Sciatic nerve (tissue), 2 donors: ENCODE measurements at places on chromosomes 3 and 15. TPM values are rescaled to one million over a fixed set of nuclear protein-coding genes. Genes with fewer than 3 reads are reported as not detected.

DNA sequence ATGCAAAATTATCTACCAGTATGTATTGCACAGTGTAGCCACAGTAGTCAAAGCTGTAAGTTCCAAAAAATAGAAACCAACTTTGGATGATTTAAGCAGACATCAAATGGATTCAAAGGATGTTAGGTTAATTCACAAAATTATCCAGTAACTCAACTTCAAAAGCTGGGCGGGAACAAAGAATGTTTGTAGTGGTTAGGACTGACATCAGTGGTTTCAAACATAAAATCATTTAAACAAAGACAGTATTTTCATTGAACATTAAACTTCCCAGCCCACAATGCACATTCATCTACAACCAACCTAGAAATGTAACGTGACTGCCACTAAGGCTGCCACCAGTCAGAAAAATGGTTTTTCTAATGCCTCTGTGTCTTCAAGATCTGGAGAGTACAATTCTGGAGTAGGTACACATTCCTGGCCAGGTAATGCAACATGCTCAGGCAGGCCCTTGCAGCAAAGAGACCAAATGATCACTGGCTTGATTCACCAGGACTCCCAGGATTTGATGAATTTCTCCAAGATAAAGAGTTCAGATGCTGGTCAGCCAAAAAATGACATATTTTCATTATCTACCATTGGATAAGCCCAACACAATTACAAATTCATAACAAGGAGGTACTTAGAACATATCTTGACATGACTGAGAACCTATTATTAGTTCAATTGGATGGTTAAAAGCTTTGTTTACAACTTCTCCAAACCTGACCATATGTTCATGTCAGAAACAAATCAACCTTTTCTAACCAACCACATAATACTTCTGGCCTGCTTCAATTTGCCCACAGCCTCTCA lies 189.8 kb upstream of the CNTN4 start:
- no peak for DNase-seq

DNA sequence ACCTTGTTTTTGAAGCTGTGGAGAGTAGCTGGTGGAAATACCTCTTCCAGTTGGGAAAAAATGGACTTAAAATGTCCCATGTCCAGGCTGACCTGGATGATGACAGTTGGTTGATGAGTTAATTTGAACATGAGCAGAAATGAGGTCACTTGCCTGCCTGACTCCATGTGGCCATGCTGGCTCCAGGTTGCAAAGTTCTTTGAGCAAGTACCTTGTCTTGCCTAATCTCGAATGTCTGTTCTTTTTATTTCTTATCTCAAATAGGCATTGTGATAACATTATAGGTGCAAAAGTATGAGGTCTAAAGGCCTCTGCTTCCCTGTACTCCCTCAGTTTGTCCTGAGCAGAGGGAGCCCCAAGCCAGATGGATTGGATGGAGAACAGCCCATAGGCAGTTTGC lies 9.0 kb downstream of the MAPKBP1 start:
- no peak for DNase-seq

The ADCY5 gene
- total RNA-seq: 16.8 TPM

The FBXW12 gene
- 0.27 TPM for total RNA-seq

The ANKRD34C gene
- total RNA-seq: 0.13 TPM
